ENCODE measurements at places on chromosomes 4 and X. TPM values are rescaled to one million over a fixed set of nuclear protein-coding genes. Genes with fewer than 3 reads are reported as not detected.

DDIT4L gene
- total RNA-seq, result 2.6 TPM

FAM9C gene
- total RNA-seq, result not detected

HS3ST1 gene
- 3.4 TPM for total RNA-seq

SMIM9 gene
- total RNA-seq, result not detected

GRCh38 chr4:113302051-113302450 is 252.6 kb downstream of the ANK2 start:
- peaks cover 3% of the 10 kb centered on the region for H3K4me1 ChIP-seq
- no peaks in the 10 kb centered on the region for H3K27me3 ChIP-seq
- H3K36me3 ChIP-seq, result no peaks in the 10 kb centered on the region

TMEM31 gene
- 0.55 TPM for total RNA-seq

POU4F2 gene
- 0.17 TPM for total RNA-seq

GRCh38 chr4:54318904-54319303 is 89.8 kb downstream of the PDGFRA start:
- DNase-seq, result no peak
- H3K36me3 ChIP-seq, result no peaks in the 10 kb centered on the region
- H3K27ac ChIP-seq, result no peak overlapping the region
- H3K4me3 ChIP-seq, result no peak overlapping the region

GLOD5 gene
- total RNA-seq, result not detected

DNA sequence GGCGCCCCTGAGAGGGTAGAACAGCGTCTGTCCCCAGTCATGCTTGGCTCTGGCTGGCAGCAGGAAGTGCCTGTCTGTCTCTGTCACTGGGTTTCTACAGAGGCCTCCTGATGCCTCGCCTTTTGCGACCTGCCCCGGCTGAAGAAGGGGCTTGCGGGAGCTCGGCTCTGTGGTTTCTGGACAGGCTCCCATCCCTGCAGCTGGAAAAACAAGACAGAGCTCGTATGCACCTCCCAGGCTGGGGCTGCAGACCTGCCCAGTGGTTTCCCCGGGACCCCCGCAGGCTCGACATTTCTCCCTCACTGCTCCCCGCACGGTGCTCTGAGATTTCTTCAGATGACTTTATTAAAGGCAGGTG is 57.0 kb upstream of the SORCS2 start:
- no peak for DNase-seq
- H3K4me1 ChIP-seq, result peaks cover 3% of the 10 kb centered on the region
- H3K27me3 ChIP-seq, result peaks cover 4% of the 10 kb centered on the region
- no peak overlapping the region for H3K27ac ChIP-seq
- no peak overlapping the region for H3K4me3 ChIP-seq

PAGE1 gene
- not detected for total RNA-seq

GRCh38 chr4:187608001-187608421 is 387.6 kb upstream of the ZFP42 start:
- no peak overlapping the region for H3K4me3 ChIP-seq
- no peak for DNase-seq
- H3K4me1 ChIP-seq, result peaks cover 5% of the 10 kb centered on the region
- H3K36me3 ChIP-seq, result no peaks in the 10 kb centered on the region

SH2D1A gene
- not detected for total RNA-seq

PLK4 gene
- 24.7 TPM for total RNA-seq

DNA sequence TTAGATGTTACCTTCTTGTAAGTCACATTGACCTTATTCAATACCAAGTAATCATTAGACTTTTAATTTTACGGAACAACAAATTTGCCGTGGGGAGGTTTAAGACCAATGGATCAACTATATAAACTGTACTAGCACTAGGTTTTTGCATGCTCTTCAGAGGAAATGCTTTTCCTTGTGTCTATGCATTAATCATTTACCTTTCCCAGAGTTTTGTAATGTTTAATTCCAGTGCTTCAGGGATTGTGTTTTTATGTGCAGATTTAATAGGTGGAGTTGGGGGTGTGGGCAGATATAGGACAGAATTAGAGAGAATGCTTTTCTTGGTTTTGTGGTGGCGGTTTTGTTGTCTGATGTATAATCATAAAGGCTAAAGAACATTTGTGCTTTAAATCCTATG is 76.0 kb upstream of the SMARCA5 start:
- H3K27ac ChIP-seq, result no peak overlapping the region
- H3K27me3 ChIP-seq, result no peaks in the 10 kb centered on the region
- H3K4me1 ChIP-seq, result peaks cover 11% of the 10 kb centered on the region

GRCh38 chr4:22427675-22428074 is 88.2 kb downstream of the ADGRA3 start:
- DNase-seq, result no peak
- H3K4me3 ChIP-seq, result no peak overlapping the region
- H3K27me3 ChIP-seq, result no peaks in the 10 kb centered on the region
- H3K27ac ChIP-seq, result no peak overlapping the region
- no peaks in the 10 kb centered on the region for H3K4me1 ChIP-seq
- H3K36me3 ChIP-seq, result peaks cover 39% of the 10 kb centered on the region

DNA sequence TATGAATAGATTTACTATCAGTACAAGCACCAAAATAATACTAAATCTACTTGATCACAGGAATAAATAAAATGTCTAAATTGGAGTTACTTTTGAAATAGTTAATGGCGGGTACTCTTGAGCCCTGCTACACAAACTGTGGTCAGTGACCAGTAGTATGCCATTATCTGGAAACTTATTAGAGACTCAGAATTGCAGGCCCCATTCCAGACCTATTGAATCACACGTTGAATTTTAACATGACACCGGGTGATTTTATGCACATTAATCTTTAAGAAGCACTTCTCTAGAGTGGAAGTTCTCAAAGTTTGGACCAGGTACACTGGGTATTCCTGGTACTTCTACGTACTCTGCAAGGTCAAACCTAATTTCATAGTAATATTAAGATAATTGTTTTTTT is 660.0 kb upstream of the POU3F4 start:
- H3K27ac ChIP-seq, result no peak overlapping the region
- no peaks in the 10 kb centered on the region for H3K36me3 ChIP-seq
- DNase-seq, result no peak
- peaks cover 2% of the 10 kb centered on the region for H3K4me1 ChIP-seq

BRS3 gene
- total RNA-seq, result 0.10 TPM

GRCh38 chr4:189385098-189385497 is 555.6 kb upstream of the FRG1 start:
- no peaks in the 10 kb centered on the region for H3K27me3 ChIP-seq
- DNase-seq, result no peak
- H3K36me3 ChIP-seq, result peaks cover 2% of the 10 kb centered on the region
- H3K4me1 ChIP-seq, result peaks cover 11% of the 10 kb centered on the region

IDS gene
- 38.0 TPM for total RNA-seq

AREG gene
- total RNA-seq, result 2.2 TPM

- no peaks in the 10 kb centered on the region for H3K27me3 ChIP-seq
- peaks cover 13% of the 10 kb centered on the region for H3K4me1 ChIP-seq
- H3K36me3 ChIP-seq, result peaks cover 6% of the 10 kb centered on the region
- H3K27ac ChIP-seq, result no peak overlapping the region
These were observed 330.3 kb upstream of the FAM241A start for GRCh38 chr4:111814961-111815360.

GRCh38 chrX:44891642-44892041 is 18.7 kb downstream of the KDM6A start:
- H3K36me3 ChIP-seq, result peaks cover 14% of the 10 kb centered on the region
- H3K4me1 ChIP-seq, result no peaks in the 10 kb centered on the region
- DNase-seq, result no peak
- H3K27me3 ChIP-seq, result no peaks in the 10 kb centered on the region

- peaks cover 18% of the 10 kb centered on the region for H3K4me1 ChIP-seq
- no peaks in the 10 kb centered on the region for H3K27me3 ChIP-seq
- H3K27ac ChIP-seq, result no peak overlapping the region
- H3K36me3 ChIP-seq, result no peaks in the 10 kb centered on the region
- H3K4me3 ChIP-seq, result no peak overlapping the region
These were observed 345.3 kb downstream of the SPRY1 start for GRCh38 chr4:123741906-123742305.

TRO gene
- 156 TPM for total RNA-seq
